Calu3 (cell line): ENCODE measurements at places on chromosomes 4 and X. TPM values are rescaled to one million over a fixed set of nuclear protein-coding genes. Genes with fewer than 3 reads are reported as not detected.

DNA sequence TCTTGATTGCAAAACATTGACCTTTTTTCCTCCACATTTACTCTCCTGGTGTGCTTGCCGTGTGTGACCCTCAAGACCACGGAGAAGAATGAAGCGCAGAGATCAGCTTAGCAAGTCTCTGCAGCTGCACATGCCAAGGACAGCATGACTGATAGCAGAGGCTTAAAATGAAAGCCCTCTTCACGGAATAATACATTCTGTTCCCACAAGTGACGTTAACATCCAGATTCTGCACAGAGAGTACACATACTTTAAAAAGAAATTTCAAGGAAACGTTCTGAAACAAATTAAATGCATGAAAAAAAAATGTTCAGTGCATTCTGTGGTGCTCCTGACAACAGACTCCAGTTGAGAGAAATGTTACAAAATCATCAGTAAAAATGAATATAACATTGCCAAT is 60.9 kb downstream of the SLC7A11 start:
- peaks cover 72% of the 10 kb centered on the region for H3K36me3 ChIP-seq
- peaks cover 43% of the 10 kb centered on the region for H3K4me1 ChIP-seq
- no peak overlapping the region for H3K27ac ChIP-seq
- H3K4me3 ChIP-seq, result no peak overlapping the region
- H3K27me3 ChIP-seq, result no peaks in the 10 kb centered on the region

- H3K27me3 ChIP-seq, result no peaks in the 10 kb centered on the region
- H3K27ac ChIP-seq, result no peak overlapping the region
- H3K4me1 ChIP-seq, result no peaks in the 10 kb centered on the region
These were observed 1005.5 kb upstream of the INTU start for GRCh38 chr4:126627255-126627654.

GRCh38 chr4:20554134-20554533 is 146.1 kb upstream of the PACRGL start:
- no peak overlapping the region for H3K4me3 ChIP-seq
- no peak overlapping the region for H3K27ac ChIP-seq
- H3K4me1 ChIP-seq, result no peaks in the 10 kb centered on the region
- DNase-seq, result no peak
- H3K27me3 ChIP-seq, result no peaks in the 10 kb centered on the region

DNA sequence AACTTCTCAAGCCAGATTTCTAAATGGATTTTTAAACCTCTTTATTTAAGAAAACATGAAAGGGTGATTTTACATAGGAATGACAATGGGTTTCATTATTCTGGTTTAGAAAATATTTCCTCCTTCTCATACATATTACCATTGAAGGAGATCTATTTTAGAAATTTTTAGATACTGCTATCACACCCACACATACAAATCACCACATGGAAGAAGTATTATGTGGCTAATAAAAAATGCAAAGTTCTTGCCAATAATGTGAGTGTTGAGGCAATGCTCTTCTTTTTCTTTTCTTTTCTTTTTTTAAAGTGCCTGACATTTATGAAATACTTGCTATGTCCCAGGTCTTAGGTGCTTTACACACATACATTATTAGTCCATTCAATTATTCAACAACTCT is 6.8 kb downstream of the STAP1 start:
- no peaks in the 10 kb centered on the region for H3K27me3 ChIP-seq
- peaks cover 7% of the 10 kb centered on the region for H3K36me3 ChIP-seq
- H3K4me1 ChIP-seq, result no peaks in the 10 kb centered on the region

GRCh38 chr4:145041378-145041777 is 56.6 kb downstream of the ANAPC10 start:
- no peak for DNase-seq
- no peaks in the 10 kb centered on the region for H3K36me3 ChIP-seq
- H3K27ac ChIP-seq, result no peak overlapping the region
- no peaks in the 10 kb centered on the region for H3K4me1 ChIP-seq
- H3K4me3 ChIP-seq, result no peak overlapping the region

PDE5A gene
- total RNA-seq, result 41.4 and 41.9 TPM in 2 replicates

ADGRG2 gene
- 0.09 and 0.47 TPM in 2 replicates for total RNA-seq

NXF2B gene
- total RNA-seq, result not detected in 2 replicates

LEF1 gene
- 0.42 TPM in 1 of 2 replicates, not detected in the other for total RNA-seq

SFRP2 gene
- total RNA-seq, result not detected in 2 replicates
